ENCODE measurements at places on chromosomes 1 and 21.

DNA sequence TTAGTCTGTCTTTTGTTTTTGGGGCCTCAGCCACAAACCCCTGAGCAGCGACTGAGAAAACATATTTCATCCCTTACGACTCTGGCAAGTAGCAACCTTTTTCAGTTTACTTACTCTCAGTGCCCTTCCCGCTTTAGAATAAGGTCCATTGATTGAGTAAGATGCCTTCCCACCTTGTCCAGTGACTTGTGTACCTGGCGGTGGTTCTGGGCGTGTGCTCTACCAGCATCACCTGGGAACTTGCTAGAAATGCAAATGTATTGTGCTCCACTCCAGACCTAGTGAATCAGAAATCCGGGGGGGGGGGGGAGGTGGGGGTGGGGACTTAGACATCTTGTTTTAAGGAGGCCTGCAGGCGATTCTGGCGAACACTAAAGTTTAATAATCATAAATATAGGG is 72.1 kb downstream of the S1PR1 start:
- no peak for DNase-seq

DNA sequence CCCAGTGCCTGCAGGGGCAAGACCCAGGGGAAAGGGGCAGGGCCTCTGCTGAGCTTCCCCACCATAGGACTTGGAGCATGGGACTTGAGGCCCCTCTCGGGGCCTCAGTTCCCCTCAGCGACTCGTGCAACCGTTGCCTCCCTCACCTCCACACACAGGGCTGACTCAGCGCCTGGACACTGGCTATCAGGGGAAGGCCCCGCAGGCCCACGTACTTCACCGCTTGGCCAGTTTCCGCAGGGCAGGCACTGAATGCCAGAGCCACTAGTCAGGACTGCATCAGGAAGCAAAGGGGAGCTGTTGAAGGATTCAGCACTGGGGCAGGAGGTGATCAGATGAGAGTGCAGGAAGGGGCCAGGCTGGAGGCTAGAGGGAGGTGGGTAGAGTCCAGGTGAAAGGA is 15.5 kb upstream of the FAM131C start:
- no peak for DNase-seq

DNA sequence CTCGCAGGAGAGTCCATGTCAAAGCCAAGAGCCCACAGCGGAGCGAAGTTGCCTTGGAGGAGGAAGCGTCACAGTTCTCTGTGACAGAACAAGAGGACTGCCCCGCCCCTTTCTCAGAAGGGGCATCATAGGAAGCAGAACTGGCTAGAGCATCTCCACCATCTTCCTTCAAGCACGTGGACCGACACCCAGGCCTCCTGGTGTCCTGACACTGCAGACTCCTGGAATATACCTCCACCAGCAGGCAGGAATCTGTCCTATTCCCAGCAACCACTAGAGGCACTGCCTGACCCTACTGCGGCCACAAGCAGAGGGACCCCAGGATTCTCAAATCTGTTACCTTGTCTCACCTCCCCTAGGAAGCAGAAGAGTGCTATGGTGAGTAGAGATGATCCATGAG is 37.8 kb downstream of the GPA33 start:
- DNase-seq: no peak

DNA sequence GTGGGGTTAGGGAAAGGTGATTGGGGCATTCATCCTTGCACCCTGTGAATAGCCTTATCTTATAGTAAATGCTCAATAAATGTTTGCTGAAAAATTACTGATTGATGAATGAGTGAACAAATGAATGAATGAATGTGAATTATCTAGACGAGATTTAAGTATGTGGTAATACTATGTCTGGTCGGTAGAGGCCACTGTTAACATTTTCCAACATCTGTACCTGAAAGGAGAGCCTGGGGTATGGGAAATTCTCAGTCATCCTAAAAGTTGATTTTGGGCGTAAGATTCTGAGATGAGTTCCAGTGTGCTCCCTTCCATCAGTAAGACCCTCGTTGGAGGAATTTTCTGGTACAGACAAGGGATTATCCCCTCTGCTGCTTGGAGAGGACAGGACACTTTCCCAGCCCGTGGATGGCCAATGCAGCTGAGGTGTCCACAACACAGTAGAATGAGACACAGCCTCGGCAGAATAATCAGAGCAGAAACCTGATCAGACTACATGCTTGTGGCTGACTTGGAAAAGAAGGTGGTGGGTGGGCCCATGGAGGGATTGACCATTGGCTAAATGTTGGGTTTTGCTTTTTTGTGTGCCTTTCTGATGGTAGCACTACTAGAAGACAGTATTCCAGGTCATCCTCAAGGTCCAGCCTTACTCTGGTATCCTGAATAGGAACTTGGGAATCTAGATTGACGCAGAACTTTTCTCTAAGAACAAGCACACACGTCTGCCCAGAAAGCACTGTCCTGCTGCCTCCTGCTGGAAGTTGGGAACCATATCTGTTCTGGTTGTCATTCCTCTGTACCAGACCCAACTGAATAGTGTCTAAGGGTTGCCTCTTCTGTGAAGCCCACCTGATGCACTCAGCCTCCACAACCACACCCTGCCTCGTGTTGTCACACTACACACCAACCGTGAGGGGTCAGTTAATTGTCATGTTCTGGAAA is 262.0 kb downstream of the TNR start:
- DNase-seq: no peak

Data from spleen (tissue), 13 donors.